ENCODE measurements at places on chromosomes 6 and 20.
A peak's percentile ranks its signal among the peaks of the same experiment; 100 is the strongest.

DNA sequence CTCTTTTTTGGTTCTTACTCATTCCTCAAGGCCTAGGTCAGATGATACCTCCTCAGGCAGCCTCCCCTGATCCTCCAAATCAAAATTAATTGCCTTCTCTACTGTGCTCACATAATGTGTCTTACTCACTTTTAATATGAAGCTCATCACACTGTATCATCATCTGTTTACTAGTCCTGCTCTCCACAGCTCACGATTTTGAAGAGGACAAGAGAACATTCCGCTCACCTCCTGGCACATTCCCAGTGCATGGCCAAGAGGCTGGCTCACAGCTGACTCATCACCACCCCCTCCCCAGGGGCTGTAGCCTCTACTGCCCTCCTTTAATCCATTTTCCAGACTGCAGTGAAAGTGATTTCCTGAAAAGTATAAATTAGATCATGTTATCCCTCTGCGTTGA, 133.1 kb downstream of the ALDH8A1 start:
- peak; percentile 67 for DNase-seq

GRCh38 chr20:45432294-45432693, 16.4 kb downstream of the PIGT start:
- no peak for DNase-seq

DNA sequence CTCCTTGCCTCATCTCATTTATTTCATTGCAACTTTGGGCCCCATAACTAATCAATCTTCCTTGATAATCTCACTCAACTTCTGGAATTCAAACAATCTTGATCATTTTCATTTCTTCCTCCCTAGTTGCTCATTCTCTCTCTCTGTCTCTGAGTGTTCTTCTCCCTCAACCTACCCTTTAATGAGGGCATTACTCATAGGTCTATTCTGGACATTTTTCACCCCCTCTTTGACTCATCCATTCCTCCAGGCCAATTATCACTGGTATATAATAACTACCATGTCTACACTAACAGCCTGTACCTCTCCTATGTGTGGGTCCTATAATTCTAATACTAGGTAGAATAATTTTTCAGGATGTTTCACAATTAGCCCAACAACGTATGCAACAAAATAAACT, 78.8 kb downstream of the COL21A1 start:
- DNase-seq, result peak; percentile 17

DNA sequence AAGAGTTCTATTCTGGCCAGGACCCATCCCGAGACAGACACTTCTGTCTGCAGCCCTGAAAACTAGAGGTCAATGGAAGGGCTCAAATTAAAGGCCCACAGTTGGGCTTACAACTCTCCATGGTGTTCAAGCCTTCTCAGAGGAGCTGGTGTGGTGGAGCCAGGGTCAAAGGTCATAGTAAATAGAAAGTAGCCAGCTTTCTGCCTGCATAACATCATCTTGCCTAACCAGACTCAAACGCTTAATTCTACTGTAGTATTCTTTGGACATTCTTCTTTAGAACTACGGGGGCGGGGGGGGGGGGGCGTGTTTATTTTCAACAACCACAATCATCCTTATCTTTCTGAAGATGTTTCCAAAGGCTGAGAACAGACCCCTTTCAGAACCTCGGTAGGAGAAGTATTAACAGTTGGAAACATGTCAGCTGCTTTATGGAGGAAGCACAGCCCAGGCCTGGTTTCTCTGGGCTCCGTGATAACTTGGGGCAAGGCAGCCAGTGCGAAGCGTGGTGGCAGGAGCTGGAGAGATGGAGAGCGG, 1.5 kb upstream of the RREB1 start:
- peak; percentile 25 for DNase-seq

GRCh38 chr6:50791900-50792508, 26.7 kb upstream of the TFAP2B start:
- DNase-seq, result peak; percentile 33

- DNase-seq, result no peak
Observed at GRCh38 chr6:115363379-115363778, 697.3 kb downstream of the FRK start.

DNA sequence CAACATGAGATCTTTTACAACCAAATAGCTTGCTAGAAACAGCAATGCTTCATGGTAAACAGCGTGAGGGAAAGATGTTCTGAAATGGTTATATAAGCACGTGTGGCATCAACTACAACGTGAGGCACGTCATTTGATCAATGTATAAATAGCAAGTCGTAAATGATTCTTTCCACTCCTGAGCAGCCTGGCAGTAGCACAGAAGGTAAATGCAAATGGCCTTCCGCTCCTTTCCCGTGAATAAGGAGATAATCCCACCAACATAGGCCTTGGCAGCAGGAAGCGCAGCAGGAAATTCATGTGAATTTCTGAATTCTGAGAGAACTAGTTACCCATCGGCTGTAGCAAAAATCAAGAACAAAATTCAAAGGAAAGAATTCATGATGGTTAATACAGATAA, 17.0 kb downstream of the RPS6KA2 start:
- no peak for DNase-seq

- DNase-seq, result no peak
Observed at GRCh38 chr6:10382322-10382721, 32.6 kb downstream of the TFAP2A start.

DNA sequence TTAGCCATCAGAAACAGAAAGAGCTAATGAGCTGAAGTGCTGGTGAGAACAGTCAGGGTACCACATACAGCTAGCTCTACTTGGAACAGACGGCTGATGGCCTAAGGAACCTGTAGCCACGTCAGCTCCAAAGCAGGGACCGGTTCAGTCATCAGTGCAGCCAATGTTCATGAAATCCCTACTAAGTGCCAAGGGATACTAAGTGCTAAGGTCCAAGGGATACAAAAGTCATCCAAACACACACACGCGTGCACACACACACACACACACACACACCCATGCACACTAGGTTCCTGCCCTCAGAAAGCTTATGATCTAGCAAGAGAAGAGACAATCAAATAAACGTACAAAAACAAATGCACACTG, 53.6 kb downstream of the MAP3K5 start:
- no peak for DNase-seq

DNA sequence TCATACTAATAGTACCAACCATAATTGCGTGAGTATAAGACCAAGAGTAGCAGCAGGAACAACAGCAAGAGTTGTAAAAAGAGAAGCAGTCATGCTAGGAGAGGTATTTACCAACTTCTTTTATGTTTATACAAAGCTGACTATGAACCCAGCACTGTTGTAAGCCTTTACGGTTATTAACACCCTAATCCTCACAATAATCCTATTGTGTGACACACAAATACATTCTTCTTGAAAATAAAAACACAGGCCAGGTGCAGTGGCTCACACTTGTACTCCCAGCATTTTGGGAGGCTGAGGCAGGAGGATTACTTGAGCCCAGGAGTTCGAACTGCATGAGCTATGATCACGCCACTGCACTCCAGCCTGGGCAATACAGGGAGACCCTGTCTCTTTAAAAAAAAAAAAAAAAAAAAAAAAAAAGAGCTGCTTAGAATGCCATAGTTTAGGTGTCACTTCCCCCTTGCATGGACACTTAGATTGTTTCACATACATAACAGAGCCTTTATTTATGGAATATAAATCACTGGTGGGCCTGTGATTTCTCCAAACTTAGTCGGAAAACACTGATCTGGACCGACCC, 20.2 kb downstream of the HCK start:
- peak; percentile 49 for DNase-seq

- DNase-seq, result peak; percentile 15
Observed at GRCh38 chr6:82617648-82618047, 254.0 kb downstream of the TPBG start.

Measured in EH (cell line).